ENCODE measurements at places on chromosomes 3 and 15.

GRCh38 chr3:13657660-13658435 lies 108.9 kb downstream of the FBLN2 start:
- peaks cover 12% of the 10 kb centered on the region for H3K27me3 ChIP-seq
- peak; percentile 79 for DNase-seq
- H3K4me3 ChIP-seq, result no peak overlapping the region
- H3K4me1 ChIP-seq, result peaks cover 2% of the 10 kb centered on the region

DNA sequence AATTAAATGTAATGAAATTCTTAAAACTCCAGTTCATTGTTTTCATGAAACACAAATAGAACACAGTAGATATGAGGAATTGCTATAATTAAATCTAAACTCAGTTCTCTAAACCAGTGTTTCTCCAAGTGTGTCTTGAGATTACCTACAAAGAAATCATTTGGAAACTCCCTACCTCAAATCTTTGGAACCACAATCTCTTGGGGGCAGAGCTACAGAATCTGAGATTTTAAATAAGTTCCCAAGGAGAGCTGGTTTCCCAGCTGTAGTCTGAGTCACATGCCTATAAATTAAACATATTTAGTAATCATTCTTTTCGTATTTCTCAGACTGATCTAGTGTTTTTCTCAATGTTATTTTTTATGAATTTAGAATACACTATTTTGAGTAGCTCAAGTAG lies 17.0 kb upstream of the ACTC1 start:
- H3K4me1 ChIP-seq, result peaks cover 18% of the 10 kb centered on the region
- H3K27me3 ChIP-seq, result peaks cover 1% of the 10 kb centered on the region
- no peaks in the 10 kb centered on the region for H3K36me3 ChIP-seq
- no peak for DNase-seq

DNA sequence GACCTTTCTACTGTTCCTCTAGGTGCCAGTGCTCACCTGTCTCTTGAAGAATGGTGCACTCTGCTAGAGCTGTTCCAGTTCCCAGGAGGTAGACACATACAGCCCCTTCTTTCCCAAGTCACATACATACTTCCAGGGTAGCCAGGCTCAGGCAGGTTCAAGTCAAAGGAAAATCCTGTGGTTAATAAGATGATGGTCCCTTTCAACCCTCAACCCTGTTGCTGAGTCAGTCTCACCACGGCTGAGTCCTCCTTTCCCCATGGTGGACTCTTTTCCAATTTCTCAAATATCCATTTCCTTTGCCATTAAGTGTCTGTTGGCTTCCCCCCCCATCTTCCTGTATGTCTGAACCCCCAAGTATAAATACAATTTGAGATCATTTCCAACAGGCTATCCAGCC lies 56.1 kb upstream of the ACAN start:
- no peak overlapping the region for H3K4me3 ChIP-seq
- DNase-seq, result no peak
- H3K27ac ChIP-seq, result no peak overlapping the region
- H3K36me3 ChIP-seq, result no peaks in the 10 kb centered on the region
- peaks cover 2% of the 10 kb centered on the region for H3K27me3 ChIP-seq

- no peaks in the 10 kb centered on the region for H3K27me3 ChIP-seq
- H3K4me1 ChIP-seq, result no peaks in the 10 kb centered on the region
- H3K27ac ChIP-seq, result no peak overlapping the region
- no peak overlapping the region for H3K4me3 ChIP-seq
- H3K36me3 ChIP-seq, result no peaks in the 10 kb centered on the region
Measured at GRCh38 chr3:153657046-153657445, 464.1 kb upstream of the ARHGEF26 start.

DNA sequence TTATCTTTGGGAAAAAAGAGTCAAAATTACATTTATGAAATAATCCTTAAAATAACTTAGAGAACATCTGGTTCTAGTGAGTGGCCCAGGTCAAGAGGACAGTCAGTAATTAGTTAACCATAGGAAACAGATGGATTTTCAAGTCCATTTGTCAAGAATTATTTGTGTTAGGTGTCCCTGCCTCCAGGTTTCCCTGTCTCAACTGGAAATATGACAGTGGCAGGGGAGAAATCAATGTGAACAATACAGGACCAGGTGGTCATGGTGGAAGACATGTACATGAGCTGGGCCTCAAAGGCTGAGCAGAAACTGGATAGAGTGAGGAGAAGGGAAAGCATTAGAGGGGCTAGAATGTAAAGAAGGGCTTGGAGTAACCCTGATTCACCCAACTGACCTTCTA lies 372.6 kb downstream of the VPS13C start:
- H3K36me3 ChIP-seq, result no peaks in the 10 kb centered on the region
- H3K27ac ChIP-seq, result no peak overlapping the region
- no peak overlapping the region for H3K4me3 ChIP-seq
- peaks cover 3% of the 10 kb centered on the region for H3K4me1 ChIP-seq

Measured in glutamatergic neuron (in vitro differentiated cells).